ENCODE measurements at places on chromosomes 5 and 9.
A peak's percentile ranks its signal among the peaks of the same experiment; 100 is the strongest.

DNA sequence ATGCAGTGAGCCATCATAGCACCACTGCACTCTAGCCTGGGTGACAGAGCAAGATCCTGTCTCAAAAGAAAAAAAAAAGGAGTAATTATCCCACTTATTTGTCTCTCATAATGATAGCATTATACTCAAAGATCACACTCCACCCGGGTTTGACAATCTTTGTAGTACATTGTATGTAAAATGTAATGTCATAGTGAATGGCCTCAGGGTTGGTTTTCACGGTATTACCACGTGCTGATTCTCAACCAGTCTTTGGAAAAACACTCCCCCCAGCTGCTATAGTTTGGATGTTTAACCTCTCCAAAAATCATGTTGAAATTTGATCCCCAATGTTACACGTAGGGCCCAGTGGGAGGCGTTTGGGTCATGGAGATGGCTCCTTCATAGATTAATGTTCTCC lies 402.4 kb upstream of the GRAMD2B start:
- DNase-seq, result no peak

GRCh38 chr5:132825033-132825833 lies 5.2 kb downstream of the SHROOM1 start:
- no peak for DNase-seq

- no peak for DNase-seq
Measured at GRCh38 chr5:122756264-122756911, 18.5 kb upstream of the SNX2 start.

- no peak for DNase-seq
Measured at GRCh38 chr9:87614397-87614796, 111.5 kb upstream of the CTSL start.

DNA sequence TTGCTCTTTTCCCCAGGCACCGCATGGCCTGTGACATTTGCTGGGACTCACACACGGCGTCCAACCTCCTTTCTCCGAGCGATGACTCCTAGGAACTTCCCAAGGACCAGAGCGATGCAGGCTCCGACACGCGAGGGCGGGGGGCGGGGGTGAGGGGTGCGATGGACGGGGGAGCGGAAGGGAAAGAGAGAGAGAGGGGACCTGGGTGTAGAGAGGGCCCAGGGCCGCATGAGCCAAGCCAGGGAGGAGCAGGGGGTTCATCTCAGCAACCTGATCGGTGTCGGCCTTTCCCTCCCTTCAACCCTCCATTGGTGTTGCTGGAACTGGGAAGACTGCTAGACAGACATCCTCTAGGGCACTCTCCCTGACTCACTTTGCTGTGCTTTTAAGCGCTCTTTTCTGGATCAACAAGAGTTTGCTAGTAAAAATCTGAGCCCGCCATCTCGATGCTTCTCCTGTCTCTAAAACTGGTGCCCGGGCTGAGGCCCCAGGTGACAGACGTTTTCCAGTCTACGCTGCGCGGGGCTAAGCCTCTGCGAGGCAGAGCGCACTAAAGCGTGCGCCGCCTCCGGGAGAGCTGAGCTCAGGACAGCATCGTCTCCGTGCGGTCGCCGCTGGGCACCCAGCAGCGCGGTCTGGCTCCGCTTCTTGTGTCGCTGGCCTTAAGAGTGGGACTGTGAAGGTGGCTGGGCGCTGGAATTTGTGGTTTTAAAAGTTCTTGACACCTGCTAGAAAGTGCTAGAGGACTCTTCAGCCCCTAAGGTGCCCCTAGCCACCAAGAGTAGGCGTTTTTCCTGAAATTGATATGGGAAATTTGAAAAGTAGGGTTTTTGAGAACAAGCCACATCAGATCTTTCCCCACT lies 1.0 kb upstream of the TSLP start:
- no peak for DNase-seq

- DNase-seq, result no peak
Measured at GRCh38 chr5:116522356-116523136, 52.1 kb downstream of the SEMA6A start.

DNA sequence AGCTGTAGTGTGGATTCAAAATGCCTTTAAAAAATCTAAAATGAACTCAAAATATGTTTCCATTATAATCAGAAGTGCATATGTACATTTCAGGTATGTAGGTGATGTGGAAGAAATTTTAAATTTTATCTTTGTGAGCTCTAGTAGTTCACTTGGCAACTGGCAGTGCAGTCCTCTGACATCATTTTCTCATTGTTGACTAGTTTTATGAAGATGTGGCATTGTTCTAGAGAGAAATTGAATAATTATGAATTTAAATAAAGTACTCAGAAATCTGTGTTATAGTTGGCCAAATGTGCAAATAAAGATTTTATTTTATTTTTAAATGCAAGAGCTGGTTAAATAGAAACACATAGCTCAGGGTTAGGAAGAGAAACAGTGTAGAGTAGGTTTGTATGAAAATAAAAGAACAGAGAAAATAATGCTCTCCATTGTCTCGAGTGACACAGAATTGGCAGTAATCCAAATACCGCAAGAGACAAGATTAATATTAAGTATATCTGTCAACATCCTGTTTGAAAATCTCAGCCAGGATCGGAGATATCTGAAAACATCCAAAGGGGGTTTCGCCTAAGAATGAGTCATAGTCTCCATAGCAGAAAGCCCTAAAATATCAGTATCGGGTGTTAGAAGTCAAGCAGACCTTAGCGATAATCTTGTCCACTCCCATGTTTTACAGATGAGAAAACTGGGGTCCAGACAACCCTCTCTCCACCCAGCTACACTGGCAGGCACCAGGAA lies 189.4 kb downstream of the CCDC192 start:
- peak; percentile 33 for DNase-seq

- DNase-seq, result no peak
Measured at GRCh38 chr5:103407402-103407801, 148.8 kb downstream of the MACIR start.

- DNase-seq, result no peak
Measured at GRCh38 chr9:16207161-16207560, 654.3 kb downstream of the CCDC171 start.

DNA sequence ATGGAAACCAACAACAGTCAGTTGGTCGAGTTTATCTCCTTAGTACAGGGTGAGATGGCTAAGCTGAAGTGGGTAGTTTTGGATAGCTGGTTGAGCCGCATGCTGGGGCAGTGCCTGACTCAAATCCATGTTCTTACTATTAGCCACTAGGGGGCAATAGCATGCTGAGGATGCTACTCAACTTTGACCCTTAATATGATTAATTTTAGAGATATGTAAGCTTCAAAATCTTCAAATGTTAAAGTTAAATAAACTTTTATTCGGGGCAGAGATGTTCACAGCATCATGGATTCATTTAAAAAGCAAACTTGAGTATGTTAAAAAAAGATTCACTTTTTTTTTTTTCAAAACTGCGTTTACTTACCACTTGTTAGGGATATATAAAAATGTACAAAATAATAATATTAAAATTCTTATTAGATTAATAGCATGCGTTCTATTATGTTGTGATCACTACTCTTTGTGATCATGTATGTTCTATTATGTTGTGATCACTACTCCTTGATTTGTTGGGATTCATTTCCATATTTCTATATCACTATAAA lies 57.0 kb downstream of the C9orf153 start:
- peak; percentile 4 for DNase-seq

GRCh38 chr5:116372931-116373597 lies 201.6 kb downstream of the SEMA6A start:
- no peak for DNase-seq

- DNase-seq, result no peak
Measured at GRCh38 chr9:89637787-89638186, 33.0 kb downstream of the GADD45G start.

- no peak for DNase-seq
Measured at GRCh38 chr9:87479801-87480201, 17.9 kb upstream of the DAPK1 start.

DNA sequence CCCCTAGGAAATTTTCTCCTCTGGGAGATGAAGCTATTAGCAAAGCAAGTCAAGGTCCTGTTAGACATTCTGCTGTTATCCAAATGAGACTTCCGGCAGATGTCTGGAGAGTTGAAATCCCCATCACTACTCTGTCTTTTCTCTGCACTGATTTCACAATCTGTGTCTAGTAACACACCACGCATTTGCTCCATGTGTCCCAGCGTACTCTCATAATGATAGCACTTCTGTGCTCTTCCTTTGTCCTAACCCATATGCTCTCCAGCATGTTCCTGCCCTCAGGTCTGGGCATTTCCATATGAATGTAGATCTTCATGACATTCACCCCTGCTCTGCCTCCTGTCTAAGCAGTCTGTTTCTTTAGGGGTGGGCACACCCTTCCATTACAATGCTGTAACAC lies 1949.0 kb upstream of the WWC1 start:
- no peak for DNase-seq

DNA sequence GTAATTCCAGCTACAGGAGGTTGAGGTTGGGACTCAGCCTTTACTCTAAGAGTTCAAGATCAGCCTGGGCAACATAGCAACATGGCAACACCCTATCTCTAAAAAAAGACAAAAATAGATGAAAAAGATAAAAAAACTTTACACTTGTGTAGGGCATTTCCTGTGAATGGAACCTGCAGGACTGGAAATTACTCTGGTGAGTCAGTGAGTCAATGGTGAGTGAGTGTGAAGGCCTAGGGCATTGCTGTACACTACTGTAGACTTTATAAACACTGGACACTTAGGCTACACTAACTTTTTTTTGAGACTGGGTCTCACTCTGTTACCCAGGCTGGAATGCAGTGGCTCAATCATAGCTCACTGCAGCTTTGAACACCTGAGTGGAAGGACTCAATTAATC lies 19.5 kb upstream of the ARSI start:
- DNase-seq, result no peak

DNA sequence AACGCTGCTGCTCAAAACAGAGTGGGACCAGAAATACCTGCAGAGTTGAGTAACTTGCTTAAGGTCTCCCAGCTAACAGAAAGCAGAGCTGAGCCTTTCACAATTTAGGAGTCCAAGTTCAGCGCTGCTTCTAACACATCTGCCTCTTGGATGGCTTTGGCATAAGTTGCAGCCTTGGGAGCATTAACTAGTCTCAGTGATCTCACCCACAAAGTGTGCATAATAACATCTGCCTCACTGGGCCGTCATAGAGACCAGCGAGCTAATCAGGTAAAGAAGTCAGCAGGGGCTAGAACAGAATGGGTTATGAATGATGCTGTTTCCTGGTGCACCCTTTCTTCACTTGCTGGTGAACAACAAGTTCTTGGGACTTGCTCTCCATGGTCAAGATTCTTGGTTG lies 36.5 kb downstream of the WWC1 start:
- DNase-seq, result no peak

DNA sequence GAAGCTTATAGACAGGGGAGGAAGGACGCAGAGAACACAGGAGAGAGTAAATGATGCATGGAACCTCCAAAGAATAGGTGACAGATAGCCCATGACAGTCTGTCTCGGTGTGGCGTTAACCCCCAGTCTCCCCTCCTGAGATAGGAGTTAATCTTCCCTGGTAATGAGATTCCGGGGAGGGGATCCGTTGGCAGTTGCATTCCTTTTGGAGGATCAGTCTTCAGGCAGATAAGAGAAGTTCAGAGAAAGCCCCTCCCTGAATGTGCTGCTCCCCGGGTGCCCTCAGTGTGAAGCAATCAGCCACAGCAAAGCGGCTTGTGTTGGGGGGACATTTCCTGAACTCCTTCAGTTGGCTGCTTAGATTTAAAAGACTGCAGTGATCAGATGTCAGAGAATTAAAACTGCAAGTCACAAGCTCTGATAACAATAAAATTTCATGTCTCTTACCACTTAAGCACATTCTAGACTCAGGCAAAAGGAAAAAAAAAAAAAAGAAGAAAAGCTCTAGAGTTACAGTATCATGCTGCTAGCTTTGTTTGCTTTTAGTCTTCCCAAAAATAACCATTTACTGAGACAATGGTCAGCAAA lies 121.1 kb downstream of the EGFLAM start:
- DNase-seq, result no peak

DNA sequence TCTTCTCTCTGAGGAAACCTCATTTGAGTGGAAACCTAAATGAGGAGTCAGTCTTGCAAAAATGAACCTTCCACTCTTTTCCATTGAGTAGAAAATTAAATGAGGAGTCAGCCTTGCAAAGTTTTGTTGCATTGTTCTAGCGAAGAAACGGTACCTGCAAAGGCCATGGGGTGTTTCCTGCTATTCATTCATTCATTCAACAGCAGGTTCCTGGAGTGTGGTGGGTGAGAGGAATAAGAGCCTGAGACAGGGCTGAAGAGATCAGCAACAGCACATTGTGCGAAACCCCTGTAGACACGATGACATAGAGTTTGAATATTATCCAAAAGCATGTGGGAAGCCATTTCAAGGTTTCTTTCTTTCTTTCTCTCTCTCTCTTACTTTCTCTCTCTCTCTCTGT lies 14.6 kb upstream of the SETX start:
- DNase-seq, result no peak

DNA sequence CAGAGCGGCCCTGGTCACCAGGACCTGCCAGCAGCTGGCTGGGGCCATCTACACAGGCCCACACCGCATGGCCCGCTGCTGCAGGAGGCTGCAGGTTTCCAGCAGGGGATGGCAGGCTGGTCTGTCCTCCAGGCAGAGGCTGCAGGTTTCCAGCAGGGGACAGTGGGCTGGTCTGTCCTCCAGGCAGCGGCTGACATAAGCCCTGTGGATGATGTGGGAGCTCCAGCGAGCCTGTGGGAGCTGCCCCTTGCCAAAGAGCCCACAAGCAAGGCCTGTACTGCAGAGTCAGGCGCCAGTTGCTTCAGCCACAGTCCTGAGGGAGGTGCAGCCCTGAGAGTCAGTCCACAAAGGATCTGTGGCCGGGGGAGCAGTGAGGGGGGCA lies 18.5 kb downstream of the TPPP start:
- DNase-seq, result no peak

DNA sequence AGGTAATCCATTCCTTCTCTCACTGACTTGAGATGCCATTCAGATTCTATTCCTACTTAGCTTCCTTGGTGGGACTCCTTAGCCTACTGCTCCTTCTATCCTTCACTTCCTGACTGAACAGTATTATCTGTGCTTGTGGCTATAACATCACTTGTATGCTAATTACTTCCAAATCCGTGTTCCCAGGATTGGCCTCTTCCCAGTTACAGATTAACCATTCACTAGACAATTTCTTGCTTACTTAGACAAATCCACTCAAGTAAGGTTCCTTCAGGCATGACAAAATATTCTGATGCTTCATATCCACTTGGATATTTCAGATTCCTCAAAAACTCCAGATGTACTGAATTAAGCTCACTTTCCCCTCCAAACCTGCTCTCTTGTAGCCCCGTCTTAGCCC lies 18.3 kb downstream of the LIFR start:
- no peak for DNase-seq

DNA sequence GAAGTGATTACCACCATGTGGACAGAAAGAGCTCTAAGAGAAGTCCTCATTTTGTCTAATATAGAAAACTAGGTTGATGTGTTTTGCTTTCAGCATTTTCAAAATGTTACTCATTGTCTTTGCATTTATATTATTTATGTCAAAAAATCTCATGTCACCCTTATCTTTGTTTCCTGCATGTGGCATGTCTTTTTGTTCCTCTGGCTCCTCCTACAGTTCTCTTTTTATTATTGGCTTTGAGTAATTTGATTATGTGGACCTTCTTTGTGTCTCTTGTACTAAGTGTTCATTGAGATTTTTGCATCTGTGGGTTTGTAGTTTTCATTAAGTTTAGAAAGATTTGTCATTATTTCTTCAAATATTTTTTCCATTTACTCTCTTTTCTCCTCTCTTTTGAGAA lies 58.8 kb downstream of the GNG10 start:
- no peak for DNase-seq
